ENCODE measurements at places on chromosomes 6 and 20. TPM values are rescaled to one million over a fixed set of nuclear protein-coding genes. Genes with fewer than 3 reads are reported as not detected.

GRCh38 chr20:35877611-35878010 lies 76.7 kb downstream of the SCAND1 start:
- no peaks in the 10 kb centered on the region for H3K36me3 ChIP-seq
- DNase-seq = no peak
- no peak overlapping the region for H3K4me3 ChIP-seq
- H3K4me1 ChIP-seq = no peaks in the 10 kb centered on the region

DNA sequence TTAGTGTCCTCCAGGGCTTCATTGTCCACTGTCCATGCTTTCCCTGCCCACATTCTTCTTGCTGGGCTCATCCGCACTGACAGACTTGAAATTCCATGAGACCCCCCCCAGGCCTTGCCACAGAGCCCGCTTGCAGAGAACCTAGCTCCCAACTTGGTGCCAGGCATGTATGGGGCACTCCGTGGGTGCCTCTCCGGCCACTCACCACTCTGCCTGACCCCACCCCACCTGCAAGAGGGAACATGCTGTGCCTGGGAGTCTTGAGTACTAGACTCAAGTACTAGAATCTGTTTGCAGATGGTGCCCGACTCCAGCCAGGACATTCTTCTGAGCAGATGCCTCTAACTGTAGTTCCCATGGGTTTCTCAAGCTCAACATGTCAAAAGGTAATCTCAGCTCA lies 47.9 kb downstream of the TRERF1 start:
- no peak for DNase-seq
- no peaks in the 10 kb centered on the region for H3K36me3 ChIP-seq
- no peak overlapping the region for H3K27ac ChIP-seq

- no peaks in the 10 kb centered on the region for H3K4me1 ChIP-seq
- no peak for DNase-seq
- H3K4me3 ChIP-seq = no peak overlapping the region
- H3K27me3 ChIP-seq = no peaks in the 10 kb centered on the region
- no peak overlapping the region for H3K27ac ChIP-seq
Observed at GRCh38 chr20:47227576-47227975, 128.9 kb downstream of the ZMYND8 start.

GRCh38 chr6:129592516-129593232 lies 117.3 kb downstream of the ARHGAP18 start:
- H3K27ac ChIP-seq = no peak overlapping the region
- no peaks in the 10 kb centered on the region for H3K27me3 ChIP-seq
- no peak overlapping the region for H3K4me3 ChIP-seq
- no peaks in the 10 kb centered on the region for H3K36me3 ChIP-seq
- no peaks in the 10 kb centered on the region for H3K4me1 ChIP-seq

DNA sequence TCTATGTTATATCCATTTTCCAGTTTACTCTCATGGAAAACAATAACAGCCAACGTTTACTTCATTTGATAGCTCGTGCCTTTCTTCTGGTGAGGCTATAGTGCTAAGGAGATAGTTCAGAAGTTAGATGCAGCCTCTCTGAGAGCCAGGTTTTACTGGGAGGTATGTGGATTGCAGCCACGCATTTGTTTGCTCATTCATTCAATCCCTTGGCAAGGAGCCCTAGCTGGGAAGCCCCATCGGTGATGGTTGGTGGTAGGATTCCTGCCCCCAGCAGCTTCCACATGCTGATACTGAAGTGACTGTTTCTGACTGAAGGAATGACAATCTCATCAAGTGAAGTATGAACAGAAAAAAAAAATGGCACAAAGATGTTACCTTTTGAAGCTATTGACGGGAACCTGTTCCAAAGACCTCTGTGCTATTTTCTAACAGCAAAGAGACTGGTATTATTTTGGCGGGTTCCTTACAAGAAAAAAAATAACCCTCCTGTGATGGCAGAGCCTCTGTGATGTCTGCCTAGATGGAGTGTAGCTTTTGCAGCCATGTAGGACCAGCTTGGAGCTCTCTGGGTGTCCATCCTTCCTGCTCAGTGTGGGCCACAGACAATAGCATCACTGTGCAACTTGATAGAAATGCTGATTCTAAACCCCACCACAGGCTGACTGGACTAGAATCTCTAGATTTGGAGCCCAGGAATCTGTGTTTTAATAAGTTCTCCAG lies 30.6 kb downstream of the SNAP25 start:
- no peak overlapping the region for H3K27ac ChIP-seq
- no peaks in the 10 kb centered on the region for H3K27me3 ChIP-seq
- peaks cover 2% of the 10 kb centered on the region for H3K4me1 ChIP-seq
- no peak for DNase-seq

DNA sequence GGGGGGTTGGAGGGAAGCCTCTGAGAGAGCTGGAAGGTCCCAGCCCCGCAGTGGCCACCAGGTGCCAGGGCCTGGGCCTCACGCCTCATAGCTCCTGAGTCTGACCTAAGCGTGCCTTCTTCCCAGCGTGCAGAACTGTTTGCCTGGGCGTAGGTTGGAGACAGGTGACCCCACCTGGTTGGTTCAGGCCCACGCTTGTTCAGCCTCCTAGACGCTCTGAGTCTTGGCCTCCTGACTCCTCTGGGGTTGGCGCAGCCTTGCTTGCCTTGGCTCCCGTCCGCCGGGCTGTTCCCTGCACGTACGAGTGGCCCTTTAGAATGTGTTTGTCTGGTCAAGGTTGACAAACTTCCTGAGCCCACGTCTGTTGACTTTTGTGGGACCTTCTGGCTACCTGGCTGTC lies 70.8 kb downstream of the EYA2 start:
- DNase-seq = no peak
- H3K27me3 ChIP-seq = no peaks in the 10 kb centered on the region
- H3K27ac ChIP-seq = no peak overlapping the region
- peaks cover 3% of the 10 kb centered on the region for H3K4me1 ChIP-seq

FOXQ1 gene
- 0.03 TPM for polyA plus RNA-seq

BMP2 gene
- polyA plus RNA-seq = 1.8 TPM

All from H1 (cell line).